ENCODE measurements at places on chromosomes 4 and X.

- DNase-seq: no peak
Observed at GRCh38 chr4:185127021-185127925, 15.8 kb upstream of the SLC25A4 start.

- no peak for DNase-seq
Observed at GRCh38 chr4:146059151-146059550, 116.4 kb upstream of the LSM6 start.

- no peak for DNase-seq
Observed at GRCh38 chr4:172830295-172830764, 338.3 kb upstream of the GALNT7 start.

DNA sequence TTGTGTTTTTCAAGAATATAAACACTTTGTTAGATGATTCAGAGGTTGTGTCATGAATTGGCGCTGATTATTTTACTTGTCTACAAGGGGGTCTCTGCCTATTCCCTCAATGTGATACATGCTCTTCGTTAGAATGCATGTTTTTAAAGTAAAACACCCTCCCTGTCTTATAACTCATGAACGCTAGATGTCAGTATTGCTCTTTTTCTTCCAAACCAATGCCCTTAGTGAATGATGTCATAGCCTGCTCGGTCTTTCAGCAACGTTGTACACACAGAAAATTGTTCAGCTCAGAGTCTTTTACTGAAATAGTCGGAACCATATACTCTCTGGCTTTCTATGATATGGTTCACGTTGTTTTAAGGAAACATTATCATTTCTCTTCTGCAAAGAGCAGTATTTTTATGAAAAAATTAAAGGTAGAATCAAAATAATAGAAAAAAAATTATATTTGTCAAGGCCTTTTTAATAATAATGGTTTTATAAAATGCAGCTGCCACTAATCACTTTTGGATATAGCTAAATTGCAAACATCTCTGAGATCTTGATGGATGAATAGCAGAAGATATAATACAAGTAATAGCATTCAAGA lies 292.9 kb downstream of the TLL1 start:
- DNase-seq: peak; percentile 9

- DNase-seq: no peak
Observed at GRCh38 chr4:84722720-84723119, 139.8 kb downstream of the CDS1 start.

- no peak for DNase-seq
Observed at GRCh38 chr4:154364066-154364845, 127.3 kb downstream of the DCHS2 start.

DNA sequence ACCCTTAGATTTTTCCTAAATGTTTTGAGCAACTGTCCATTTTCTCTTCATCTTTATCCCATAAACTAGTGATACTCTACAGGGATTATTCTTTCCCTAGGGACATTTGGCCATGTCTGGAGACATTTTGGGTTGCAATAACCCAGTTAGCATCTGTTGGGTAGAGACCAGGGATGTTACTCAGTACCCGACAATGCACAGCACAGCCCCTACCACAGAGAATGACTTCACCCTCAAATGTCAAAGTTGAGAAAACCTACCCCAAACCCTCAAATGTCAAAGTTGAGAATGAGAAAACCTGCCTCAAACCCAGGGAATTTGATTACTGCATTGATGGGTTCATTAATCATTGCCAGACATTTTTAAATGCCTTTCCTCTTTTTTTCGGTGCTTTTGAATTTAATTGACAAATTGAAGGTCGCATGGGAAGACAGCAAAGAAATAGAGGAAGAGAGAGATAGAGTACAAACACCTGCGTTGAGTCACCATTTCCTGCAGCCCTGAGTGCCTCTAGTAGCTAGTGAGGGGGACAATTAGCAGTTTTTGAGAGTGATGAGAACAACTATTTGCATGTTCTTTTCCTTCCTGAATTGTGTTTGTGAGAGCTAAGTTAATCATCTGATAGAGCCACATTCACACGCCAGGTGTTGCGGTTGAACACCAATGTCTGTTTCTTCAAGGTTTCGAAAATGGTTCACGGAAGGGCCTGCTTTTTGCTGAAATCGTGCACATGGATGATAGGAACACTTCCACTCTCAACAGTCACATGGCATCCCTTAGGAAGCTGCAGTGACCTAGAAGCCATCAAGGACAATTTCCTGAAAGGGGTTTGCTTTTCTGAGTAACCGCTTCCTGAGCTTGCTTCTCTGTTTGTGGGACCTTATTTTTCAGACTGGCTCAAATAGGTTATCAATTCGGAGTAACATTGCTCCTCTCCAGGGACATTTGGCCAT lies 203.9 kb upstream of the VCX3A start:
- no peak for DNase-seq

GRCh38 chrX:12956704-12957534 lies 18.0 kb upstream of the TMSB4X start:
- DNase-seq: peak; percentile 48

GRCh38 chr4:6258026-6258360 lies 11.7 kb upstream of the WFS1 start:
- no peak for DNase-seq

DNA sequence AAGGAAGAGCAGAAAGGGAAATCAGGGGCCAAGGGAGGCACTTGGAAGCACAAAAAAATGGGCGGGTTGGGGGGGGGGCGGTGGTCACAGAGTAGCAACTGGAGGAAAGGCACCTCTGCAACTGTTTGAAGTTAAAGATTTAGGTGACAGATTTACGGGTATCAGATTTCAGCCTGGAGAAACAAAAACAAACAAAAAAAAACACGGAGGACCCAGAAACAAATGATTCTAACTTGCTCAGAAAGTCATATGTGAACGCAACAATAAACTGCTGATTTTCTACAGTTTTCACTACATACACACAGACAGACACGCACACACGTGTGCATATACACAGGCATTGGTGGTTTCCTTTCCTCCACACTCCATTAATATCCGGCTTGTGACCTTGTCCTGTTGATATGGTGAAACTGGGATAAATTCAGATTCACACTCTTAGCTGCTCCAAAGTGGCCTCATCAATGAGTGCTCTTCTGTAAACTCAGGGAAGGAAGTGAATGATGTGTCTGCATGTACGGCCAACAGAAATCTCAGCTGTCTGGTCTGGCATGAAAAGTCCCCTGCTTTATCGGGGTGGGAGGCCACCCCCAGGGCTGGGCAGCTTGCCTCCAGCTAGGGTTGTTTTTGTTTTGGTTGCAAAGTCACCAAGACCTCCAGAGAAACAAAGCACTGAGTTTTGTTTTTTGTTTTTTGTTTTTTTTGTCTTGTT lies 54.3 kb downstream of the CHST7 start:
- no peak for DNase-seq

DNA sequence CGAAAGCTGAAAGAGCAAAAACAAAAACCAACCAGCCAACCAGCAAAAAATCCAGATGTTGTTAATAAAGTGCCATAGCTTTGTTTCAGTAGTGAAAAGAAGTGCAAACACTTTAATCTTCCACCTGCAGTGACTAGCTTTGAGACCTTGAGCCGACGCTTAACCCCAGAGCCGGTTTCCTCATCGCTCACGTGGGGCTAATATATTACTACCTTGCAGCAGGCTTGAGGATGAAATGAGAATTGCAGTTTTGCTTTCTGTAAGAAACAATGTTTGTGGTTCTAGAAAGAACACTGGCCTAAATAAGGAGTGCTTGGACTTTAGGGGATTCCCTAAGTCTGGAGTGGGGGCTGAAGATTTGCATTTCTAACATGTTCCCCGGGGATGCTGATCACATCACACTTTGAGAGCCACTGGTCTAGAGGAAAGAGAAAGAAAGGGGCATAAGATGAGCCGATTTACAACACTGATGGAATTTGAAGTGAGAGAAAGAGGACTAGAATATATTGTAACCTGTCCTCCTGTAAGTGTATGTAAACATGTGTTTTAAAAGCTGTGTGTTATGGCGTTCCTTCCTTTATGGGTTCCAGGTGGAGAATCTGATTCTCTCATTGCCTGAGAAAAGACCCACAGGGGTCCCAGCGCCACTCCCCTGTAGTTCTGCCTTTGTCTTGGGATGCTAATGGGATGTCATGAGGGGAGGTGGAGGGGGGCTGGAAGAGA lies 1.4 kb downstream of the FGF2 start:
- DNase-seq: no peak

- DNase-seq: no peak
Observed at GRCh38 chrX:50100188-50100587, 100.6 kb downstream of the AKAP4 start.

- DNase-seq: peak; percentile 2
Observed at GRCh38 chrX:131633285-131633917, 89.5 kb downstream of the OR13H1 start.

DNA sequence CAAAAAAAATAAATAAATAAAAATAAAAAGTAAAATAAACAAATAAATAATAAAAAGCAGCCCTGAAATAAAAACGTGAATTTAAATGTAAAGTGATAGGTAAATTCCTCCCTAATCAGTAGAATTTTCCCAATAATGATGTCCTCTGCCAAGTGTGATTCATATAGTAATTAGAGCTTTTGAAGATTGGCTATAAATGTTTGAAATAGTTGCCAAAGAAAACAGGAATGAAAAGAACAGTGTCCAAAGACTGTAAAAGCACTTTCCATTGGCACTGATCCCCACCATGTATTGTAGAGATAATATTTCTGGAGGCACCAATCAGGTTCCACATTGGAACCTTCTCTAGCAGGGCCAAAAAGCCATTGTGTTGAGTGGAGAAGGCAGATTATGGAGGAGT lies 25.9 kb upstream of the SMARCAD1 start:
- DNase-seq: no peak
